ENCODE measurements at places on chromosomes 11 and 22.
A peak's percentile ranks its signal among the peaks of the same experiment; 100 is the strongest.

- peak; percentile 90 for DNase-seq
Observed at GRCh38 chr22:41380993-41381328, 781 bp upstream of the TEF start.

GRCh38 chr11:13952221-13952620 lies 10.3 kb upstream of the SPON1 start:
- DNase-seq = no peak

GRCh38 chr22:17982572-17983141 lies 41.7 kb downstream of the MICAL3 start:
- no peak for DNase-seq

- DNase-seq = no peak
Observed at GRCh38 chr11:32529994-32530588, 53.5 kb upstream of the EIF3M start.

DNA sequence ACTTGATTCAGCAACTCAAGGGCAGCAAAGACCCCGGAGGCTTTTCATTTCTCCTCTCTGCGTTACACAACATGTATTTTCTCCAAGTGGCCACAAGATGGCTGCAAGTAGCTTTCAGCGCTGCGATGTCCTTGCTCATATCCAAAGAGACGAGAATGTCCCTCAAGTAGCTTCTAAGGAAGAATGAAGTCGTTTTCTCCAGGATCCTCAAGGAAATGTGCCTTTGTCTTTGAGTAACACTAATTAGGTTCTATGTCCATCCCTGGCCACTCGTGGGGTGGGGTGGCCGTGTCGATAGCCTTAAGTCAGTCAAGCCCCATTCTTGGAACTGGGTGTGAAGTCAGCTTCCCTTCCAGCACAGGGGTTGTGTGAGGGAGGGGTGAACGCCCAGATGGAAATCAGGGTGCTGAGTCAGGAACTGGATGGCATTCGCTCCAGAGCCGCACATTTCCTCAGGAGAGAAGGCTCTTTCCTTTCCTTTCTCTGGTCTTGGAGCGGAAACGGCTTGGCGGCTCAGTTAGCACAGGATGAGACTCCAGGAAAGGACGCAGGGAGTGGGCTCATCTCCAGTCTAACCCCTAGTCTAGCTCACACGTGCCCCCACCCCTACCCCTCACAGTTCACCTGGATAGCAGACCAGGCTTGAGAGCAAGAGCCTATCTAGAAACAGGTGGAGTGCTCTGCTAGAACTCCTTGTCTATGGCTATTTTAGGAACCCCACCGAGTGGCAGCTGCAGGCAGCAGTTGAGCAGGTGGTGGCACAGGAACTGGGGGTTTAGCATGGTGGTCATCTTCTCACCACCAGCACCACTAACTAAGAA lies 44.3 kb downstream of the NNMT start:
- peak; percentile 77 for DNase-seq

DNA sequence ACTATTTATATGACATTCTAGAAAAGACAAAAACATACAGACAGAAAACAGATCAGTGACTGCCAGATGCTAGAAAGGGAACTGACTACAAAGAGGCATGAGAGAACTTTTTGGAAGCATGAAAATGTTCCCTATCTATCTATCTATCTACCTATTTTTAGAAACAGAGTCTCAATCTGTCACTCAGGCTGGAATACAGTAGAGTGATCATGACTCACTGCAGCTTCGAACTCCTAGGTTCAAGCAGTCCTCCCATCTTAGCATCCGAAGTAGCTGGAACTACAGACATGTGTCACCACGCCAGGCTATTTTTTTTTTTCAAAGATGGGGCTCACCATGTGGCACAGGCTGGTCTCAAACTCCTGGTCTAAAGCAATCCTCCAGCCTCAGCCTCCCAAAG lies 6.9 kb downstream of the SBF2 start:
- DNase-seq = no peak

GRCh38 chr11:48081151-48082010 lies 101.0 kb downstream of the PTPRJ start:
- DNase-seq = peak; percentile 85

DNA sequence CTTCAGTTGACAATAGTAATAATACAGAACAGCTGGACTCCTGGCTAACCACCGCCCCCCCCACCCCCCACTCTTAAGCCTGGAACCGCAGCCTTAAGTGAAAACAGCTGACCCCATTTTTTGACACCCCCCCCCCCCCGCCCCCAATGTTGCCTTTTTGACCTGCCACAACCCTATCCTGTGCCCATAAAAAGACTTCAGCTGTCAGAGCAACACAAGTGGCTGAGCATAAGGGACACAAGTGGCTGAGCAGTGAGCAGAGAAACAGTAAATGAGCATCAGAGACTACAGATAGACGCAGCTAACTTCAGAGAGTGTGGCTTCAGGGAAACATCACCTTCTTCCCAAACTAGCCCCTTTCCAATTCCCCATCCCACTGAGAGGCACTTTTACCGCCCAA lies 1493.8 kb downstream of the LRRC4C start:
- peak; percentile 11 for DNase-seq

DNA sequence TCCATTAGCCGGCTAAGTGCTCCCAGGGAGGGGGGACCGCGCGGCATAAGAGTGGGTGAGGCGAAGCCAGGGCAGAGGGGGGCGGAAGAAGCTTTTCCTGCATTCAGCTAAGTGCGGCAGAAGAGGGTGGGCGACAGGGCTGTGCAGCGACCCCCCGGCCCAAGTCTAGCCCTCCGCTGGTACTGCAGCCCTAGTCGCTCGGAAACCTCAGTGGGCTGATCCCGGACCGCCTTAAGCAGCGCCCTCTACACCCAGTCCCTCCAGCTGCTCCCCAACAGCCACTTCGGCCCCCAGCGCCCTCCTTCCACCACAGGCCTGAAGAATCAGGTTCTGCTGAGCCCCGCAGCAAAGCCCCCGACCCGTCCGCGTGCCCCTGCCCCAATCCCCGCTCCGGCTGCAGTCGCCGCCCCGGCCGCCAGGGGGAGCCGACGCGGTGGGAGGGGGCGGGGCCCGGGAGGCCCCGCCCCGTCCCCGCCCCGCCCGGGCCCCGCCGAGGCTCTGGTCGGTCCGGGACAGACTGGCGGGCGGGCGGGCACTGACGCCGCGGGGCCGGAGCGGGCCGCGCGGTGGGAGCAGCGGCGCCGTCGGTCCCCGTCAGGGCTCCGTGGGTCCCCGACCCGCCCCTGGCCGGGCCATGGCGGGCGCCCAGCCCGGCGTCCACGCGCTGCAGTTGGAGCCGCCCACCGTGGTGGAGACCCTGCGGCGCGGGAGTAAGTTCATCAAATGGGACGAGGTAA lies at the start of gene PLCB3:
Gene PLCB3, plus strand, starts transcription at position 515 of the 737 bp plus-strand sequence. Its CDS starts 120 bp downstream, at position 635.
- no peak for DNase-seq

DNA sequence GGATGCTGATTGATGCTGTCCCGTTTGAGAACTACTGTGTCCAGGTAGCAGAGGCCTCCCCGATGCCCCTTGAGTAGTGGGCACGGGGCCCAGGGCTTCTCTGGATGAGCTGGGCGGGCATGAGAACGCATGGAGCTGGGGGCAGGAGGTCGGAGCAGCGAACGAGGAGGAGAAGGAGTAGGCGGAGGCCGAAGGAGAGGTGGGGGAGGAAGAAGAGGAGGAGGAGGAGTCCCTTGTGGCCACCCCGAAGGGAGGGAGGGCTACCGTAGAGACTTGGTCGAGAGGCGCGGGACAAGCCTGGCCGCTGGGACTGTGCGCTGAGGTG lies 62.9 kb downstream of the CRYBB2 start:
- DNase-seq = no peak

GRCh38 chr11:111305162-111305802 lies 6.9 kb downstream of the POU2AF3 start:
- peak; percentile 63 for DNase-seq

DNA sequence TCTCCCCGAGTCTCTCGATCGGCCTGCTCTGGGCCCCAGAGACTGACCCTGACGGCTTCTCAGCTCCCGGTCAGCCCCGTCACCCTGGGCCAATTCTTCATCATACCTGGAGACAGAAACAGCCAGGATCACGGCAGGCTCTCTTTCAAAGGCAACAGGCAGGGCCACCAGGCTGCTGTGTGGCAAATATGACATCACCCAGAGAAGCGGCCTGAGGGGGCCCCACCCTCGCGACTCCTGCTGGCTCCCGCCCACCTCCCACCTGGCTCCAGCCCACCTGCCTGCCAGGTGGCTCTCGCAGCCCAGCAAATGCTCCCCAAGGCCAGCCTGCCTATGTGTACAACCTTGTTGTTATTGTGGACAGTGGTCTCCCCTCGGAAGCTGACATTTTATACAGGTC lies 24.9 kb upstream of the PACSIN2 start:
- no peak for DNase-seq

DNA sequence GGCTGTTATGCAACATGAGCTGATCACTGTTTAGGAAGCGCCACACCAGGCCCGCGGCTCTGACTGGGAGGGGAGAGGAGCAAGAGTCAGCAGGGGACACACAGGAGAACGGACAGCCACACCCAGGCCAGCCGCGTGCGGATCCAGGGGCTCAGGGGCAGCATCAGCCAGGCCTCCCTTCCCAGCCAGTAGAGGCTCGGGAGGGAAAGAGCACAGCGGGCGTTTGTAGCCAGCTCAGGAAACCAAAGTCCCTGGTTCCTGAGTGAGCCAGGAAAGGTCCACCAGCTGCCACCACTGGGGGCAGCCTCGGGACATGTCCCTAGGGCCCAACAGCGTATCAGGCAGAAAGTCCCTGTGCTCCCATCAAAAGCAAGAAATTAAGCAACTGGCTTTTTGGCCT lies 71.8 kb upstream of the PITPNB start:
- DNase-seq = peak; percentile 68

GRCh38 chr11:96778272-96778671 lies 388.5 kb downstream of the JRKL start:
- no peak for DNase-seq

- no peak for DNase-seq
Observed at GRCh38 chr11:129190087-129190486, 2.0 kb downstream of the ARHGAP32 start.

DNA sequence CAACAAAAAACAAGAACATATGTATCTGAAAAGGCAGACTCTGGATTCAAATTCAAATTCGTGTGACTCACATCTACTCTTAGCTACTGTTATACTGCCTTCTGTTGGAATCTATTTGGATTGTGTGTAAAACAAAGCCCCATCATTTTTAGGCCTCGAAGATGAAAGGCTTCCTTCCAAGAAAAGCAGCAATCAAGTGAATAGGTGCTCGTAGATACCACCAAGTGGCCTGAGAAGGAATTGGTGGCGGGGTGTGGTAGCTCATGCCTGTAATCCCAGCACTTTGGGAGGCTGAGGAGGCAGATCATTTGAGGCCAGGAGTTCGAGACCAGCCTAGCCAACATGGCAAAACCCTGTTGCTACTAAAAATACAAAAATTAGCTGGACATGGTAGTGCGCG lies 4.2 kb downstream of the GRAMD1B start:
- no peak for DNase-seq

DNA sequence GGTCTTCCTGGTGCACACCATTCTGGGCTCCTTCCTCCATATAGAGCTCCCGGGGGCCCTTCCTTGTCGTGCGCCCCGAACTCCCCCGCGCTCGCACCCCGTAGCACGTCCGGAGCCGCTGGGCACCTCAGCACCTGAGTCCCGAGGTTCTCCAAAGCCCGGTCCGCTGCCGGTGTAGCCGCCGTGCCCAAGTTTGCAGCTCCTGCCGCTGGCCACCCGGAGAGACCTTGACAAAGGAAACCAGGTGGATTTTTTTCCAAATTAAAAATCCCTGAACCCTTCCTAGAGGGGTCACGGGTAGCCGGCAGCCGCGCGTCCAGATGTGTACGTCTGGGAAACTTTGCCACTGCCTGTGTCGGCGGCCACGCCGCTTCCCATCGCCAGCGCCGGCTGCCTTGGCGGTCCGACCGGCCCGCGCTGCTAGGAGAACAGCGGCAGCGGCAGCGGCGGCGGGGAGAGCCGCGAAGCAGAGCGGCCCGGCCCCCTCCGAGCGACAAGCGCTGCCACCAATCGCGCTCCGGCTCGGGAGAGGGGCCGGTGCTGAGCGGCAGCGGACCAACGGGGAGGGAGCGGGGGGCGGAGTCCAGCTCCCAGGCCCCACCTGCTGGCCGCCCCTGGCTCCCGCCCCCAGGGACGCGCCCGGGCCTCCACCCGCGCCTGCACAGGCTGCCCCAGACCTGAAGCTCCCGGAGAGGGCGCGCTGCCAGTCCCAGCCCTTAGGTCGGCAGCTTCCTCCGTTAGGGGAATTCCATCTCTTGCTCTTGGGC lies at the start of gene GALNT18:
Gene GALNT18, minus strand, starts transcription at position 433 of the 767 bp plus-strand sequence.
- DNase-seq = peak; percentile 98

DNA sequence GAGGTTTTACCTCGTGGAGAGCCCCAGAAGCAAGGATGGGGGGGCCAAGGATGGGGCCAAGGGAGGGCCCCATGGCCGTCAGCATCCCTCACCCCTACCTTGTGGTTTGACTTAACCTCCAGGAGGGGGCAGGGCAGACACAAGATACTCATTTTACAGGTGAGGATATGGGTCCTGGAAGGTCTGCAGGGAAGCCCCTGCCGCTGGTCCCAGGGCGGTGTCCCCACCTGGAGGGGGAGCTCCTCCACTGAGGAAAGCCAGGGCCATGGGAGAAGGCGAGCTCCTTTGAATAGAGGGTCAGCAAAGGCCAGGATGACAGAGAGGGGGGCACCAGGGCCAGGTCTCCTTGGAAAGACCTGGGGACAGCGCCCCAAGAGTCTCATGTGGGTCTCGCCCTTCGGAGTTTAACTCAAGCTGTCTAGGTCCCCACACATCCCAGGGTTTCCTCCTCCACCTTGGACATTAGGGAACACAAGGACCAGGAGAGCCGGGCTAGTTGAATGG lies 5.9 kb upstream of the ADORA2A start:
- no peak for DNase-seq

- DNase-seq = no peak
Observed at GRCh38 chr11:8531982-8532381, 62.0 kb downstream of the STK33 start.

GRCh38 chr11:87059596-87060390 lies 22.1 kb downstream of the TMEM135 start:
- no peak for DNase-seq

GRCh38 chr11:129590030-129590752 lies 214.5 kb downstream of the BARX2 start:
- no peak for DNase-seq

DNA sequence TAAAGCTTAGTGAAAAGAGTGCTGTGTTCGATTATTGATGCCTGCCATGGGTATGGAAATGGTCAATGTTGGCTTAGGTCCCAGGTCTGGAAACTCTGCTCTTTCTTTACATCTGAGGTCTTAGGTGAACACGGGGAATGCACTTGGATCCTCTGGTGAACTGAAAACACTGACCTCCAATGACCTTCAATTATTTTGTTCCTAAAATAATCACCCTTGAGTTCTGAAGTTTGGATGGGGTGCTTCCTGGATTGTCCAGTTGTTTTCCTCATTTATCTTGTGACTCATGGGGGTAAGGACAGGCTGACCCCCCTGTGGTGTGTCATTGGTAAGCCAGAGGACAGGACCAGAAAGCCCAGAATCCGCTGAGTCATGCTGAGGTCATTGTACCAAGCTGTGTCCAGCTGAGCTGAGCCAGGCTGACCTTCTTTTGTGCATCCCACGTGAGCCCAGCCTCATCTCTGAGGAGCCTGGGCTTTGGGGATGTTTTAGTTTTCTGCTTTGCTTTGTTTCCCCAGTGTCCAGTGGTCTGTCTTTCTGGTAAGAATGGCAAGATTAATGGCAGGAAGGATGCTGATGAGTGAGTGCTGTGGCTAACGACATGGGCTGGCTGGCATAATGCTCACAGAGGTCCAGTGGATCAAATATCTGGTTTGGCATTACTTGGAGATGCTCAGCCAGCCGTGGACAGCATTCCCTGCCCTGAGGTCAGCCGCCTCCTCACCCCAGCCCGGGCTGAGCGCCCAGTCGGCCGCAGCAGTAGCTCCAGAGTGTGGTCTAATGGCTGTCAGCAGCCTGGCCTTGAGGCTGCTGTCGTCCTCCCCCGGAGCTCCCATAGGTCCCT lies 35.6 kb downstream of the AMPD3 start:
- DNase-seq = peak; percentile 38

- DNase-seq = peak; percentile 45
Observed at GRCh38 chr11:60251485-60252212, 8.7 kb upstream of the MS4A4E start.

- no peak for DNase-seq
Observed at GRCh38 chr22:40482391-40482790, 112.0 kb downstream of the SGSM3 start.

Data from muscle of leg (tissue), 16 donors.